ENCODE measurements at places on chromosomes 3 and 15. TPM values are rescaled to one million over a fixed set of nuclear protein-coding genes. Genes with fewer than 3 reads are reported as not detected.

- no peak for DNase-seq
Observed at GRCh38 chr3:47517937-47518336, 4.4 kb upstream of the ELP6 start.

- no peak for DNase-seq
Observed at GRCh38 chr3:13087320-13087990, 14.2 kb upstream of the IQSEC1 start.

DNA sequence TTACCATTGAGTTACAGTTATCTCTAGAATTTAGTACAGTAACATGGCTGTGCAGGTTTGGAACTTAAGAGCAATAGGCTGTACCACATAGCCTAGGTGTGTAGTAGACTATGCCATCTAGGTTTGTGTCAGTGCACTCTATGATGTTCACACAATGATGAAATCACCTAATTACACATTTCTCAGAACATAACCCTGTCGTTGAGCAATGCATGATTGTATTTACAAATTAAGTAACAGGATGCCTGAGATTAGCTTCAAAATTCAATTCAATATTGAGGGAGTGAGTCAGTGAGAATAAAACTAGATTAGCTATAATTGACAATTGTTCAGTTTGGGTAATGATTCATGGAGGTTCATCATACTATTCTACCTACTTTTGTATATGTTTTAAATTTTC lies 633.8 kb downstream of the IGSF11 start:
- DNase-seq: no peak

- DNase-seq: peak; percentile 74
Observed at GRCh38 chr15:57694279-57694678, 12.2 kb upstream of the POLR2M start.

DNA sequence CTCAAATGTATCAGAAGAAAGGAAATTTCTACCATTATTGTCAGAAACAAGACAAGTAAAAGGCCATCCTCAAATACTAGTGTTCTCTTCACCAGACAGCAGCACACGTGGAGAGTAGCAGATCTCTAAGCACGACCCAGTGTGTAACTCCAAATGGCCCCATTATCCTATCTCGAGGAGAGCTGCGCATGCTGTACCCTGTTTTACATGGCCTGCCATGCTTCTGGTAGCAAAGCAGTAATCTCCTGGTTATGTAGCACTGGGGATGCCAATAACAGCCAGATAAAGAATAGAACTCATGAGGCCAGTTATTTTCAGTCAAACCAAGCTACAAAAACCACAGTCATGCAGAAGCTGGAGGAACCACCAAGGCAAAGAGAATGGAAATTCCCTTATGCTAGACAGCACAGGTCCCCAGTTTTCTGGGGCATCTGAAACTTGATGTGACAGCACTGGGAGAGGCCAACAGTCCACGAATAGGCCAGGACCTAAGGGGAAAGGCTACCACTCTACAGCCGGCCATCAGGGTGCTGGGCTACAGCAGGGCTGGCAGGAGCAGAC lies 73.0 kb downstream of the LIPC start:
- DNase-seq: no peak

GRCh38 chr15:35926007-35926380 lies 380.0 kb upstream of the DPH6 start:
- peak; percentile 7 for DNase-seq

DNA sequence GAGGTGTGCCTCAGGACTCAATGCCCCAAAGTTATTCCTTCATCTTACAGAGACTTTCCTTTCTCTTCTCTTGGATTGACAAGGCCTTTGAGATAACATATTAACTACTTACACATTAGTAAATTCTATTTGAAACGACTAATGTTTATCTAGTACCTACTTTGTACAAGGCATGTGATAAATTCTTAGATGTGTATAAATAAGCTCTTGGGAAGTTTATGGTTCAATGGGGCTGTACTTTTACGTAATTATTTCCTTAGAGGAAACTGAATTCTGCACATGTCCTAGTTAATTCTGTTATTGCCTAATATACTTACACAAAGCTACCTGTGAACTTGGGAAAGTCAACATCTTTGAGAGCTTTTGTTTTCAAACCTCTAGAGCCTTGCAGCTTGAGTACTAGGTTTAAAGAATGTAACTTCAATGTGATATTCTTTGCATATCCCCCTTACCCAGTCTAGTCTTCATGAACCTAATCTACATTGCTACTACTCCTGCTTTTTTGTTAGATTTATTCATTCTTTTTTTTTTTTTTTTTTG lies 58.5 kb upstream of the RAP2B start:
- peak; percentile 14 for DNase-seq

DNA sequence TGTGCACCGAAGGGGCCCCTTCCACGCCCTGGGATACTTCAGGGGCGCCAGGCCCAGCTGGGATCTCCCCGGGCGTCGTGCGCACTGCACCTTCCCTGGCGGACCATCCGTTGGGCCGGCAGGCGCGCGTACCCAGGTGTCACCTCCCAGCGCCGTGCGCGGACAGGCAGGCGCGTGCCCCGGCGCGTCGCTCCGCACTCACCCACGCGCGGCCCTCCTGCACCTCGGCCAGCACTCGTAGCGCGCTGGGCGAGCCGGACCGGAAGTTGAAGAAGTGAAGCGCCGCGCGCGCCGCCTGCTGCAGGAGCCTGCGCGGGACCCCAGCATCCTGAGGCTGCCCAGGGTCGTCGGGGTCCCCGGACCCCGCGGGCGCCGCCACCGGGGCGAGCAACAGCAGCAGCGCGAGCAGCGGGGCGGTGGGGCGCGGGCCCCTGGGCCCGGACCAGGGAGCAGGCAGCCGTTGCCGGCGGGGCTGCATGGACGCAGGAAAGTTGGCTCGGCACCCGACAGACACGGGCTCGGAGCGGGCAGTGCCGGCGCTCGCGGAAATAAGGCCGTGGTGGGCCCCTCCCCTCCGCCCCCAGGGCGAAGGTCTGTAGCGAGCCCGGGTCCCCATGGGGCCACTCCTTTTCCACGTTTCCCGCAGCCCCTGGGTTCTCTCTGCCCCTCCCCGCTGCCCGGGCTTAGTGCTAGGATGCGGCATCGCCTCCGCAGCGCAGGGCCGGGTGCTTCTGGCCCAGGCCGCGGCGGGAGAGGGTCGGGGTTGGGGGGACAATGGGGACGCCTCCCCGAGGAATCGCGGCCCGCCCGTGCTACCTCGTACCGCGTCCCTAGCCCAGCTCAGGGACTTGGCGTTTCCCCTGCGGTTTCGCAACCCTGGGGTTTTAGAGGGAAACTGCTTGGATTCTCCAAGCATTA lies at the start of gene RARRES1:
RARRES1 (minus strand) TSS at position 520 of the 918 bp plus-strand sequence; CDS start at position 478, 42 bp downstream.
- DNase-seq: peak; percentile 61

GRCh38 chr15:63010386-63010785 lies 32.2 kb upstream of the TPM1 start:
- DNase-seq: no peak

- DNase-seq: peak; percentile 73
Observed at GRCh38 chr15:57476533-57476975, 100.2 kb downstream of the CGNL1 start.

GRCh38 chr3:99128725-99129505 lies 227.4 kb upstream of the DCBLD2 start:
- peak; percentile 88 for DNase-seq

GRCh38 chr3:127374086-127375010 lies 86.5 kb upstream of the PRR20G start:
- no peak for DNase-seq

DNA sequence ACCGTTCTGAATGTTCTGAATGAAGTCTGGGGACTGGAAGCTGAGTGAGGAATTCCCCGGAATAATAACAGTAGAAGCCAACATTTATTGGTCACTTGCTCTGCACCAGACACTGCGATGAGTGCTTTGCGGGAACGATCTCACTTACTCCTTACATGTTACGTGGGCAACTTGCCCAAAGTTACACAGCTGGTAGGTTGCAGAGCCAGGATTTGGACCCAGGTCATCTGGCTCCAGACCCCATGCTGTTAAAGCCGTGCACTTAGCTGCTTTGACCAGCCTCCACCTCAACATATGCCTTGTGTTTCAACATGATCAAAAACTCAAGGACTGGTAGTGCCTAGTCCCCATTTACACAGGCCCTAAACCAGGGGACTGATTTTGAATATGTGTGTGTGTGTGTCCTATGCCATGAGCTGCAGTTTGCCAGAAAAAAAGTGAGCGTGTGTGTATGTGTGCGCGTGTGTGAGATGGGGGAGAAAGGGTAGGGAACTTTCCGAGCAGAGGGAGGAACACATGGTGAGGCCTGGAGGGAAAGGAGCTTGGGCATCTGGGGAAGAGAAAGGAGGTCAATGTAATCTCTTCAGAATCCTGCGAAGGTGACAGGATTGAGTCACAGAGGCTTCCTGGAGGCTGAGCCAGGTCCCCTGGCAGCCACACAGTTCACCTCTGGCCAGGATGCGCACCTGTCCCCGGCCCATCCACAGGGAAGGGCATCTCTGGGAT lies 28.9 kb downstream of the LINGO1 start:
- no peak for DNase-seq

SAXO2 gene
- total RNA-seq: 1.6 TPM

DNA sequence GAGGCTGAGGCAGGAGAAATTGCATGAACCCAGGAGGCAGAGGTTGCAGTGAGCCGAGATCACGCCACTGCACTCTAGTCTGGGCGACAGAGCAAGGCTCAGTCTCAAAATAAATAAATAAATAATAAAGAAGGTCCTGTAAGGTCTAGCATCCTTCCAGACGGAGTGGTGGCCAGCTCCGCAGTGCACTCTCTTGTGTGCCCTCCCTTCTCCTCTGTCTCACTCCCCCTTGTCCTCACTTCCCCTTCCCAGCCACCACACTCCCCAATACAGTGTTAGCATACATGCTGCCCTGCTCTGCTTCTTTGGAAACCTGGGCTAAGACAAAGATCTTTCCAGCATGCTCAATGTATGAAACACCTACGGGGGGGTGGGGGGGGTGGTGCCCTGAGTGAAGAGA lies 3.4 kb upstream of the CLN6 start:
- DNase-seq: no peak

DNA sequence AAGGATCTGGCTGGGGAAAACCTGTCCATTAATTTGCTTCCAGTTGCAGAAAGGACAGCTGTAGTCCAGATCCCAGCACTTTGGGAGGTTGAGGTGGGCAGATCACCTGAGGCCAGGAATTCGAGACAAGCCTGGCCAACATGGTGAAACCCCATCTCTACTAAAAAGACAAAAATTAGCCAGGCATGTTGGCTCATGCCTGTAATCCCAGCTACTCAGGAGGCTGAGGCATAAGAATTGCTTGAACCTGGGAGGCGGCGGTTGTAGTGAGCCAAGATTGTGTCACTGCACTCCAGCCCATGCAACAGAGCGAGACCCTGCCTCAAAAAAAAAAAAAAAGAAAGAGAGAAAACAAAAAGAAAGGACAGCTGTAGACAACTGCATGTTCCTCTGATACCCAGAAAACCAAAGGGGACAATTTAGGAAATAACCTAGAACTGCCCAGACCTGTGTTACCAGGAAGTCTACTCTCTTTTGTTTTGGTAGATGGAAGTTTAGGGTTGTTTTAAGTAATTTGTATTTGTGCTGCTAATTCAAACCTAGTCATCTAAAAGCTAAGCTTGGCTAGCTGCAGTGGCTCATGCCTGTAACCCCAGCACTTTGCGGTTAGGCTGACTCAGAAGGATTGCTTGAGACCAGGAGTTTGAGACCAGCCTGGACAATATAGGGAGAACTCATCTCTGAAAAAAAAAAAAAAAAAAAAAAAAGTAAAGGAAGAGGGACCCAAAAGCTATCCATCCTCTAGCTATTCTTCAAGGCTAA lies 22.7 kb downstream of the EXD1 start:
- peak; percentile 23 for DNase-seq

GRCh38 chr15:95464509-95464908 lies 866.0 kb upstream of the NR2F2 start:
- peak; percentile 54 for DNase-seq

- DNase-seq: peak; percentile 2
Observed at GRCh38 chr3:76405196-76405595, 619.8 kb upstream of the ZNF717 start.

KCNMB3 gene
- total RNA-seq: 1.3 TPM

- DNase-seq: no peak
Observed at GRCh38 chr3:87084868-87085267, 93.9 kb upstream of the VGLL3 start.

MEIS2 gene
- total RNA-seq: 73.0 TPM

GRCh38 chr15:32959077-32959476 lies 235.4 kb downstream of the FMN1 start:
- peak; percentile 46 for DNase-seq

- DNase-seq: peak; percentile 77
Observed at GRCh38 chr3:129608087-129608935, 1.8 kb upstream of the PLXND1 start.

GOLGA6D gene
- total RNA-seq: not detected

GXYLT2 gene
- 18.1 TPM for total RNA-seq

ZXDC gene
- 17.7 TPM for total RNA-seq

GRCh38 chr3:143222505-143222904 lies 102.9 kb downstream of the CHST2 start:
- peak; percentile 96 for DNase-seq

GRCh38 chr3:142225885-142226215 lies 465 bp upstream of the GK5 start:
- DNase-seq: no peak

ARNT2 gene
- 20.7 TPM for total RNA-seq

DNA sequence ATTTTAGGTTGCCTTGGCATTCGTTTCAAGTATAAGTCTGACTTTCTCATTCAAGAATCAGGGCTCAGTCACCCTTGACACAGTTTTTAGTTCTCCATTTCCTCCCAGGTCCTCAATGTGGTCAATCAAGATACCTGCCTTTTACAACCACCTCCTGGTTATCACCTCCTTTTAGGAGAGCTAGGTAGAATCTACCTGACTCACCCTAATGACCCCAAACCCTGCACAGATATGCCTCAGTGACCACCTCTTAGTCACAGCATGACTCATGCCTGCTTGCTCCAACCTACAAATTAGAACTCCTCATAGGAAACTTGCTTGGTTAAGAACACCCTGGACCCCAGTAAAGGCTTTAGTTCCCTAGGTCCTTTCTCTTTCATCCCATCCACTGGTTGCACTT lies 22.5 kb downstream of the DMXL2 start:
- no peak for DNase-seq

- DNase-seq: no peak
Observed at GRCh38 chr15:99966815-99967214, 233.6 kb upstream of the LYSMD4 start.

CDHR4 gene
- total RNA-seq: not detected

ASB14 gene
- not detected for total RNA-seq

DNA sequence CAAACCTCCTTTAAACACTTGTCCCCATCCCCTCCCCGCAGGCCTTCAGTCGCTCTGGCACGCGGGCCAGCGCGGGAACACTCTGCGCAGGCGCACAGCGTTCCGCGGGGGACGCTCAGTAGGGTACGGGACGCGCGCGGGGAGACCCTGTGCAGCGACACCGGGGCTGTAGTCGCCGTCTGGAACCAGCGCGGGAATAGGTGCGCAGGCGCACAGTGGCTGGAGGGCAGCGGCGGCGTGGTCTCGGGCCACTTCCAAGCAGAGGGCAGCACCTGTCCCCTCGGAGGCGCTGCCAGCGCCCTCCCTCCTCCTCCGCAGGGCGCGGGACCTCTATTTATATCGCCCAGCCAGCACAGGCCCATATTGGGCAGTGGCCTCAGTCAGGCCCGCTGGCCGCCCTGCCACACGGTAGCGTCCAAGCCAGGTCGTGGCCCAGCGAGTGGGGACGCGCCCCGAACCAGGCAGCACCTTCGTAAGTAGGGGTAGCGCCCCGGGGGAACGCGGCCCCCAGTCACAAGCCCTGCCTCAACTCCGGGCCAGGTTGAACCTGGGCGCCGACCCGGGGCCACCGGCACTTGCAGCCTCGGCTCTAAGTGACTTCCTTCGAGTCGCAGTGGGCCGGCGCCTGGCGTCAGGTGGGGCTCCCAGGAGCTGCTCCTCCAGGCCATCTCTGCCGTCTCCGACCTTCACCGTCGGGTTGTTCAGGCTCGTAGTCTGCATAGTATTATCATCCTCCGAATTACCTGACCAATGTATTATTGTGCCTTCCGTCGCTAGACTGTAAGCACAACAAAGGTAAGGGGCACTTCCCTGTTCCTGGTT lies at the start of gene KBTBD12:
KBTBD12 (plus strand) TSS at position 118 of the 822 bp plus-strand sequence. CDS start 7,830 bp downstream, outside the sequence.
- no peak for DNase-seq

Measured in fibroblast of villous mesenchyme (primary cell).